ENCODE measurements at places on chromosomes 1 and 21. TPM values are rescaled to one million over a fixed set of nuclear protein-coding genes. Genes with fewer than 3 reads are reported as not detected.

GRCh38 chr21:32334980-32335531, 36.4 kb downstream of the MRAP start:
- DNase-seq: no peak

Gene NPHS2
- total RNA-seq: not detected

Gene KDF1
- 18.9 TPM for total RNA-seq

GRCh38 chr1:100433563-100433962, 81.3 kb downstream of the CDC14A start:
- DNase-seq: no peak

DNA sequence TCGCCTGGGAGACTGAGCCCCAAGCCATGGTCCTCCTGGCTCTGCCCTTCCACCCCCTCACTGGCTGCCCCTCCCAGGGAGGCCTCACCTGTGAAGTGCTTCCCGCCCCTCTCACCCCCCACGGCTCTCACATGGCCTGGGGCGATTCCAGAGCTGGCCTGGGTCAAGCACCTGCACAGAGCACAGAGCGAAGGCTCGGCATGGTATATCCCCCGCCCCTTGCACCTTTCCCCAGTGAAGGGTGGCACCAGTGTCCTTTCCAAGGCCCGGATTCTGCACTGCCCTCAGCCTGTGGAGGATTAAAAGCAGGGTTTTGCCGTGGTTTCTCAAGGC, 1.1 kb upstream of the AJAP1 start:
- no peak for DNase-seq

GRCh38 chr21:34552360-34553098, 40.5 kb upstream of the KCNE1 start:
- DNase-seq: no peak

GRCh38 chr1:228555074-228555994, 68.2 kb downstream of the RNF187 start:
- DNase-seq: no peak

GRCh38 chr1:193656841-193657240, 470.4 kb upstream of the B3GALT2 start:
- DNase-seq: no peak

Gene DAB1
- total RNA-seq: not detected

GRCh38 chr1:35893051-35893879, 10.3 kb downstream of the AGO1 start:
- no peak for DNase-seq

DNA sequence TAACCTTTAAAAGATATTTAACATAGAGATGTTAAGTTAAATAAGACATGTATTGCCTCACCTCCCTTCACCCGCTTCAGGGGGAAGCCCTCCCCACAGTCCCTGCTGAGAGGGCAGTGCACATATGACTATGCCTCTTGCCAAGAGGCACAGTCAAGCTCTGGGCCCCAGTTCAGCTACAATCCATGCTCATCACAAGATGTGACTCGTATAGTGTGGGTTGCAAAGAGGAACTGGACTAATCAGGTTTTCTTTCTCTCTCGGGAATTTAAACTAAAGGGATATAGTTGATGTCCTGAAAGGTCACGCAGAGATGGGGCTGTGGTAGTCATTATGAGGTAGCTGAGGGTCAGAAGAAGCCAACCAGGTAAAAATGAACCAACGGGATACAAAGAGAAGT, 35.6 kb downstream of the LYST start:
- no peak for DNase-seq

Gene ERICH3
- 0.15 TPM for total RNA-seq

GRCh38 chr1:240598216-240599001, 13.5 kb downstream of the GREM2 start:
- no peak for DNase-seq

Gene RBP7
- 0.83 TPM for total RNA-seq

DNA sequence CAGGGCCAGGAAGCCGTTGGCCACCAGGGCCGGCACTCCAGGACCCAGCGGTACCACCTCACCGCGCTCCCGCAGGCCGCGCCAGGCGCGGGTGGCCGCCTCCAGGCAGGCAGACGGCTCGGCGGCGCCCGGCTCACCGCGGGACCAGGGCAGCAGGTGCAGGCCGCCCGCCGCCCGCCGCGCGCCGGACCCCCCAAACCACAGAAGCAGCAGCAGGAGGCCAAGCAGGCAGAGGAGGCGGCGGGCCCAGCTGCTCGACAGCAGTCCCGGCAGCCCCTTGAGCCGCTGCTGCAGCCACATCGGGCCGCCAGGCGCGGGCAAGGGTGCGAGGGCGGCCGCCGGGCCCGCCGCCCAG, 312 bp downstream of the KIAA2013 start:
- no peak for DNase-seq

GRCh38 chr1:42206164-42206563, 41.6 kb upstream of the GUCA2A start:
- peak; percentile 59 for DNase-seq

GRCh38 chr1:24955161-24955560, 25.1 kb upstream of the RUNX3 start:
- no peak for DNase-seq

Gene IQCC
- 7.6 TPM for total RNA-seq

DNA sequence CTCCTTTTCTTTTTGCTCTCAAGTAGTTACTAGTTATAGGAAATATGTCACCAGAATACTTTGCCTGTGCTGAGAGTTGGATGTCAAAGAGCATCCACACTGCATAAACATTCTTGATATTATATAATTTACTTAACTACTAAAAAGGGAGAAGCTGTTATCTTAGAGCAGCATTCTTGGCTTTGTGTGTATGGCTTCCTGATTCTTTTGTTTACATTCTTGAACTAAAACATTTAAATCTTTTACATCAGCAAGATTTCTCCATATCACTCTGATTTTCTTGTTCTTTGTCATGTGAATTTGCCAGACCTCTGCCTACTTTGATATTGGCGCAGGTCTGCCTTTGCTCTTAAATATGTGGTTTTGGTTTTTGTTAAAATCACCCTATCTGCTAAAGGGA, 48.8 kb downstream of the SUCO start:
- no peak for DNase-seq

Gene ARHGAP29
- total RNA-seq: 62.6 TPM

DNA sequence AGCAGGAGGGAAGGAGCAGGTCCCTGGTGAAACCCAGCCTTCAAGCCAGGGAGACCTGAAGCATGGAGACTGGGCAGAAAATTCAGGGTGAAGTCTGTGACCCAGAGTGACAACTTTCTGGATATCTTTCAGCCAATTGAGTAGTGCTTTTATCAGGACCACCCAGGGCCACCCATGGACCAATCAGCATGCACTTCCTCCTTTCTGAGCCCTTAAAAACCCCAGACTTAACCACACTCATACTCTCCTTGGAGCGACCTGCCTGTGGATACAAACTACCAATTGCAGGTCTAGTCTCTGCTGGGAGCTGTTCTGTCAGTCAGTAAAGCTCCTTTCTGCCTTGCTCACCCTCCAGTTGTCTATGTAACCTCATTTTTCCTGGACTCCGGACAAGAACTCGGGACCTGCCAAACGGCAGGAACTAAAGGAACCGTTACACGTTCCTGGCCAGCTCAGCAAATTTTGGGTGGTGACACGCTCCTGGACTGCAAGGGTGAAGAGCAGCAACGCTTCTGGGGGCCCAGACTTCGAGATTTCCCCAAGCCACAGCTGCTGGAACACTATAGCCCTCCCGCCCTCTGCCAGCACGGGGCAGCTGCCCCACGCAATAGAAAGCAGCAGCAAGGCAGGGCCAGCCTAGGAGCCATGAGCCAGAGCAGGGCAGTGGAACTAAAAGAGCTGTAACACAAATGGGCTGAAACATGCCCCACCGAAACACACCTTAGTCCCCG, 1183.4 kb downstream of the AMY1C start:
- no peak for DNase-seq

Gene PPP1R15B
- 68.8 TPM for total RNA-seq

- DNase-seq: no peak
Observed at GRCh38 chr1:1183833-1184775, 10.4 kb downstream of the TTLL10 start.

- DNase-seq: no peak
Observed at GRCh38 chr1:105337420-105337819, 1587.7 kb downstream of the AMY1C start.

DNA sequence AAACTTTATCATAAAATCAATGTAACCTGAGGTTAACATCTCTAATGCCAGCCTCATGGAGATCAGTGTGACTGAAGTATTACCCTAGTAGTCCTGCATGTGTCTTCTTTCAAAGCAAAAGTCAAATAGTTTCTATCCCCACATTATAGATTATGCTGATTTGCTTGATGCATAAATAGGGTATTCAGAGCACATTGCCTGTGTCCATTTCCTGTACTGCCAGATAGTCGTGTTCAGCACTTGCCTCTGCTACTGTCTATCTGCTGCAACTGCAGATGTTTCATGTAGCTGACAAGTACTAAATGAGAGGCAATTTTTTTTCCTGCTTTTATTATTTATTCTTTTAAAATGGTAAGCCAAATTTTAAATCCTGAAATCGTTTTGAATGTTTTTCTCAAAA, 348.7 kb downstream of the CHRM3 start:
- DNase-seq: no peak

DNA sequence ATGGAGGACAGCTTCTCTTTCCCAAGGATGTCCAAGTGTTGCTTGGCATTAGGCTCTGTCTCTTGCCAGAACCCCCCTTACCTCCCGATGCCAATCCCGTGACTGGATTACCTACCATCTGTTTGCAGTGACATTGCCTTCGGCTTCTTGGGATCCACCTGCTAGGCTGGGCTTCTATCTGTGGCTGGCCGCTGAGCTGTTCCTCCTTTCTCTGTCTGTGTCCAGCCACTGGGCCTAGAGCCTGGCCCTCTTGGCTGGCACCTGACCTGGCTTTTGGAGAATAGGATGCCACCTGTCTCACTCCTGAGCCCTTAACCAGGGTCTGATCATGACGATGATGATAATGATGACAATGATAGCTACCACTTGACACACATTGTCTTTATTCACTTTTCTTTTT, 41.6 kb upstream of the STUM start:
- DNase-seq: no peak
